ENCODE measurements at places on chromosomes 3 and 15. TPM values are rescaled to one million over a fixed set of nuclear protein-coding genes. Genes with fewer than 3 reads are reported as not detected.

Gene PPP1R14D
- 0.64 TPM for total RNA-seq

Gene THOC7
- 64.3 TPM for total RNA-seq

Gene SUSD5
- 16.3 TPM for total RNA-seq

Gene GPR149
- not detected for total RNA-seq

Gene CLRN1
- not detected for total RNA-seq

Gene CCDC39
- total RNA-seq = not detected

Gene CPLX3
- not detected for total RNA-seq

Gene CCDC54
- not detected for total RNA-seq

Gene PODXL2
- 15.3 TPM for total RNA-seq

Gene SGO1
- 14.8 TPM for total RNA-seq

Gene CLDN11
- total RNA-seq = 1.9 TPM

Gene SAMMSON
- total RNA-seq = not detected

Gene DLL4
- 0.31 TPM for total RNA-seq

Gene SHC4
- 0.10 TPM for total RNA-seq

Gene WDR49
- 0.23 TPM for total RNA-seq

Gene ROBO1
- 61.6 TPM for total RNA-seq

Gene CYP8B1
- 0.08 TPM for total RNA-seq

Gene LYSMD4
- 8.9 TPM for total RNA-seq

Gene CLDN18
- 0.08 TPM for total RNA-seq

Gene FEZF2
- total RNA-seq = not detected

Gene CSTA
- not detected for total RNA-seq

Gene SMAD6
- total RNA-seq = 45.9 TPM

Gene STRA6
- 1.1 TPM for total RNA-seq

Gene CCR2
- not detected for total RNA-seq

Gene ARHGAP11A
- total RNA-seq = 124 TPM

Gene FAM107A
- 0.08 TPM for total RNA-seq

Gene XYLB
- total RNA-seq = 6.6 TPM

Gene ZNF502
- total RNA-seq = not detected

Gene TGM4
- total RNA-seq = 0.46 TPM

Gene DCP1A
- 14.4 TPM for total RNA-seq

Gene HACL1
- total RNA-seq = 26.8 TPM

Gene PARP15
- total RNA-seq = 0.21 TPM

Gene XXYLT1
- 26.0 TPM for total RNA-seq

Gene CLDN16
- total RNA-seq = not detected

Gene BSN
- total RNA-seq = 0.87 TPM

Gene MASP1
- not detected for total RNA-seq

Gene ENTPD3
- total RNA-seq = not detected

Gene LRRC49
- 8.3 TPM for total RNA-seq

Gene ARNT2
- total RNA-seq = 16.8 TPM

Gene SPATA12
- 0.10 TPM for total RNA-seq

Gene FBN1
- 0.46 TPM for total RNA-seq

Gene NCK1
- 43.5 TPM for total RNA-seq

Gene IQCF5
- not detected for total RNA-seq

Gene RAB43
- total RNA-seq = 27.7 TPM

Gene CLDN1
- total RNA-seq = 30.9 TPM

Gene TMEM87A
- 49.6 TPM for total RNA-seq

Gene PCSK6
- 10.6 TPM for total RNA-seq

Gene PSMD2
- total RNA-seq = 536 TPM

Gene TRPM1
- not detected for total RNA-seq

Gene IL12A
- not detected for total RNA-seq

Gene RABL3
- 15.8 TPM for total RNA-seq

Gene ALG1L2
- 0.33 TPM for total RNA-seq

Gene LACTB
- total RNA-seq = 18.4 TPM

Gene NDN
- total RNA-seq = not detected

Gene CDHR4
- total RNA-seq = not detected

Gene CCDC13
- total RNA-seq = 0.82 TPM
